HTR-8/SVneo (cell line): ENCODE measurements at places on chromosomes 3 and 15.

DNA sequence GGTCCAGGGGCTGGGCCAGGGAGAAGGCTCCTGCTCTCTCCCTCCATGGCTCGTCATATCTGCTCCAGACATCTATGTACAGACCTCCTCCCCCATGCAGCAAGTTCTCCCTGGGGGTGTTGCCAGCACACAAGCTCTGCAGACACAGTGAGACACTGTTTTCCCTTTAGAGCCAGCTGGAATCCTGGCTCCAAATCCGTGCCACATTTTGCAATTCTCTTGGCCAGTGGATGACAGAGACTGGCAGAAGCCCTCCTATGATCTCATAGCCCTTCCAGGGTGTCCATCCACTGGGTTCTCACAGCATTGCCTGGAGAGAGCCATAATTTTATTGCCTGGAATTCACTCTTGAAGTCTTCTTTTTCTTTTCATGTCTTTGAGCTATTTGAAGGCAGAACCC, 203.9 kb downstream of the TLE3 start:
- peak; percentile 73 for DNase-seq

- no peak for DNase-seq
These were observed 280.0 kb downstream of the PDCD6IP start for GRCh38 chr3:34078418-34078817.

DNA sequence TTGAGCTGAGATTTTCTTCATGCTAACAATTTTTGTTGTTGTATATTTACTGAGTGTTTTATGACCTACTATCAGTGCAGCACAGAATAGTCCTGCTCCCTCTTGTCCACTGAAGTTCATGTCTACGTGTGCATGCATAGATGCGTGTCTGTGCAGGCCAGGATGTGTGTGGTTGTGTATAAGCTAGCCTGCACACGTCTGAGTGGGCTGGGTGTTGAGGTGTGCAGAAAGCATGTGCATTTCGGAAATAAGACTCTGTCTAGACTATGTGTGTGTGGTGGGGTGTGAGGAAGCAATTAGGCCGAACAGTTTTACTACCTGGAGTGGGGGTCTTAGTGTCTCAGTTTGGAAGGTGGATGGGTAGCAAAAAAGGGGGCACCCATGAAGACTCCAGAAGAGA, 39.2 kb downstream of the ATP2B2 start:
- DNase-seq = no peak

DNA sequence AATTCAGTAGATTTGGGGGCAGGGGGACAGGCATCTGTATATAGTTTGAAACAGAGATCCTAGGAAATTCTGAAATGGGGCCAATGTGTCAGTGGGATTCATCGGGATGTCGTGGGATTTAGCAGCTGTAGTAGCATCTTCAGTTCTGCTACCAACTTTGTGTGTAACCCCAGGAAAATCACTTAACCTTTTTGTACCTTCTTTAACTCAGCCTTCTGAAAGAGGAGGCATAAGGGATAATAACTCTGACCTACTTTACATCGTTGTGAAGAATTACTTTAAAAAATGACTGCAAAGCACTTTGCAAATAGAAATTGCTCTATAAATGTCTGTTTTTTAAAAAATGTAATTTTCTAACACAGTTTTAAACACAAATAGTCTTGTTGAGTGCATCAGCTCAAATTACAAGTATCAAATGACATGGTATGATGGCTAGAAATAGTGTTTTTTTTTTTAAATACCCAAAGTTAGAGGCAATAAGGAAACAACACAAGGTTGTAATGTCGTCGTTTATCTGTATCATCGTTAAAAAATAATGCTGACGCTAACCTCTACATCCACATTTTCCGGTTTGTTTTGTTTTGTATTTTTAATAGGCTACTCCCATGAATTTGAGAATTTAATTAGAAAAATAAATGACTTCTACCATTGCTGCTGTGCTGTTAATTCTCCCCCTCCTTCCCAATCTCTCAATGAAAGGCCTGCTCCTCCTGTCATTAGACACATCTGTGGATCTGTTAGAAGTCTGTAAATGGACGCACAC, 338.5 kb downstream of the PTPRG start:
- DNase-seq = no peak

DNA sequence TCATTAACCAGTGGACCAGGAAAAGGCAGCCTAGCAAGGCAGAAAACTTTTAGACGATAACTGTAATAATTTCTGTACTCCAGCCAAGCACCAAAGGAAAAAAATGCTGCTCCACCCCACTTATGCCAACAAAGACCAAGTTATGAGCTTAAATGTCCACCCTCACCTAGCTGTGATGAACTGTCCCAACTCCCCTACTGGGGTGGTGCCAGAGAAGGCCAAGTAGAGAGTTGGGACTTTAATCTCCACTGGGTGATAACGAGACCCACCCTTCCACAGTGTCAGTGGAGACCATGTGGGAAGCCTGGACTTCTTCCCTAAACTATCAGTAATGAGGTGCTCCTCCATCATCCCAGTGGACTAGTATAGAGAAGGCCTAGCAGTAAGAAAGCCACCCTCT, 33.8 kb upstream of the COPB2 start:
- no peak for DNase-seq

DNA sequence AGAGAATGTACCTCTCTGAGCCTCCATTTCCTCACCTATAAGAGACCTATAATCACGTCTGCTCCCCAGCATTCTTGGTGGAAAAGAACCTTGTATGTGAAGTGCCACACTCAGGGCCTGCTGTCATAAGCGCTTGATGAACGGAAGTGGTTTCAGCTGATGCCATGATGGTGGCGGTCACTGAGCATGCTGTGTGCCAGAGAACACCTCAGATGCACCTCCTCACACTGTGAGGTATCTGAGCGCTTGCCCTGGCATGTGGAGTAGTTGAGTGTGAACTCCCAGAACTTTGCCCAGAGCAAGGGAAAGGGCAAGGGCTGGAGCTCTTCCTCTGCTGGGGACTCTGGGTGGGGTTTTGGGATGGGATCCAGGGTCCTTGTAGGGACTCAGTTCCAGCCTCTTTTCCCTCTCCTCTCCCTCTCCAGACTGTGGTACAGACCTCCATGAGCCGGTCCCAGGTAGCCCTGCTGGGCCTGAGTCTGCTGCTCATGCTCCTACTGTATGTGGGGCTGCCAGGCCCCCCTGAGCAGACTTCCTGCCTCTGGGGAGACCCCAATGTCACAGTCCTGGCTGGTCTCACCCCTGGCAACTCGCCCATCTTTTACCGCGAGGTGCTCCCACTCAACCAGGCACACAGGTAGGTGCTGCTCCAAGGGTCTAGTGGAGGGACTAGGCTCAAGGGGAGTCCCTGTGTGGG, 2.7 kb downstream of the ABHD14A start:
- no peak for DNase-seq

DNA sequence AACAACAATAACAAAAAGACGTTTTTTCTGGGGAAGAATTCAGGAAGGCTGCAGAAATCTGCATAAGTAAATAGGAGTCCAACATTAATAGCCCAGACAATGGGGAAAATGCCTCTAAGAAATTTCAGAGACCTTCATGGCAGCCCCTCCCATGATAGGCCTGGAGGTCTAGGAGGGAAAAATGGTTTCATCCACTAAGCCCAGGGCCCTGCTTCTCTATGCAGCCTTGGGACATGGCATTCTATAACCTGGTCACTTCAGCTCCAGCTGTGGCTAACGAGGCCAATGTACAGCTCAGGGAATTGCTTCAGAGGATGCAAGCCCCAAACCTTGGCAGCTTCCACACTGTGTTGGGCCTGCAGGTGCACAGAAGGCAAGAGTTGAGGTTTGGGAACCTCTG, 125.6 kb upstream of the GMNC start:
- no peak for DNase-seq

GRCh38 chr15:67504056-67504455, 16.9 kb upstream of the C15orf61 start:
- no peak for DNase-seq

GRCh38 chr15:42719043-42719442, 17.9 kb downstream of the CDAN1 start:
- no peak for DNase-seq

DNA sequence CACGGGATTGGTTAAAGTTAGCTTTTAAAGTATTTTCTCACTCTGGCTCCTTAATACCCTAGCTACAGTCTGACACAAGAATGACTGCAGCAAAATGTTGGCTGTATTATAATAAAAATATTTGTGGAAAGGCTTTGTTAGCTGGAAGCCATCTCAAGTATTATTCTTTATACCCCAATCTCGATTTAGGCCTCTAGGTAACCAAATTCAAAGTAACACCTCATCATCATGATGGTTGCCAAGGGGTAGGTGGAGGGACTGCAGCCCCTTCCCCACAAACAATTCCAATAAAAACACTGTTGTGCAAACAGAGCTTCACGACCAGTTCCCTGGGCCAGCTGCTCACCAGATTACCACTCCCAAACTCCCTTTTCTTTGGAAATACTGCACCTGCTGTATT, 759 bp upstream of the GMPS start:
- DNase-seq = no peak

DNA sequence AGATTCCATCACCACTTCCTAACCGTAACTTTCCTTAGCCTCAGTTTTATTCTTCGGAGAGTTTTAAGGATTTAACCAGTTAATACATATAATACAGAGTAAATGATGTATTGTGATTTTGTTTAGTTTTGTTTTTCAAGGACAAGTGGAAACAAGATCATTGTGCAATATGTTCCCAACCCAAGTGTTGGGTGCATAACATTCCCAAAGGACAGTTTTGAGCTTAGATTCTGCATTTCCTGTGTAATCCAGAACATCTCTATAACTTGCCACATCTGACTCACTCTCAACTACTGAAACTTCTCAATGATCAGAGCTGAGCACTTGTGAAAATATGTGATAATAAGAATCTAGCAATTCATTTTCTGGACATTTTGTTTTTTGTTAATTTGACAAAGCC, 466.1 kb upstream of the PPP2R3A start:
- DNase-seq = no peak

DNA sequence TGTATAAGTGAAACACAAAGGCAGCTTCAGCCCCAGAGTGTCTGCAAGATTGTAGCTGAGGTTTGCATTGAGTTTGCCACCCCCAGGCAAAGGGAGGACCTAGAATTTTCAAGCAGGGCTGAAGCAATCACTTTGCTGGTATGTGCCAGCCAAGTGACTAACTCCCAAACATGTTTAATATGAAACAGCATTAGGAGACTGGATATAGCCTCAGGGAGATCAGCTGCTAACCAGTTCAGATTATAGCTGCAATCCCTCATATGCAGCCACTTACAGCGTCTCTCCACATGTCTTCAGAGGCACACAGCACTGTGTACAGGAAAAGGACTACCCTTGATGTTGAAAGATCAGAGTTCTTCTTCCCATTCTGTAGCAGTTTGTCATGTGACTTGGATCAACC, 38.4 kb upstream of the PPP2R3A start:
- peak; percentile 56 for DNase-seq

- no peak for DNase-seq
These were observed 12.2 kb downstream of the TBL1XR1 start for GRCh38 chr3:177185035-177185574.

DNA sequence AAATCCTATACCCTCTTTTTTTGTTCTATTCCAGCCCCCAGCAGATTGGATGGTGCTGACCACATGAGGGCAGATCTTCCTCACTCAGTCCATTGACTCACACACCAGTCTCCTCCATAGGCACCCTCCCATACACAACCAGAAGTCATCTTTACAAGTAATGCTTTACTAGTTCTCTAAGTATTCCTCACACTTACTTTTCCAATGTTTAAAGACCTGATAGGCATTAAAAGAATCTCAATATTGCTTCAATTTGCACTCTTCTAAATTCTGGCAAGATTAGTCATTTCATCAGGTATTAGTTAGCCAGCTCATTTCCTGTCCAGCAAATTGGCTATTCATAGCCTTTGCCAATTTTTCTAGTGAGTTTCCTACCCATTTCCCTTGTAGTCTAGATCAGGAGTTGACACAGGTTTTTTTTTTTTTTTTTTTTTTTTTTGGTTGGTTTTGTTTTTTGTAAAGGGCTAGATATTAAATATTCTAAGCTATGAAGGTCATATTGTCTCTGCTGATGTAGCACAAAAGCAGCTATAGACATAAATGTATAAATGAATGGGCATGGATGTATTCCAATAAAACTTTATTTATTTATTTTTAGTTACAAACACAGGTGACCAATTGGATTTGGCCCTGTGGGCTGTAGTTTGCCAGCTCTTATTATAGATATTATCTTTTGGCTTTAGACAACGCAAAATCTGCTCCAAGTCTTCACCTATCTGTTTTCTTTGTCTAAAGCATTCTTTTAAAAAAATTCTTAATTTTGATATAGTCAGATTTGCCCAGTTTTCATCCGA, 76.1 kb downstream of the ABHD5 start:
- no peak for DNase-seq

- no peak for DNase-seq
These were observed 138.7 kb upstream of the TGFBR2 start for GRCh38 chr3:30467596-30468238.

DNA sequence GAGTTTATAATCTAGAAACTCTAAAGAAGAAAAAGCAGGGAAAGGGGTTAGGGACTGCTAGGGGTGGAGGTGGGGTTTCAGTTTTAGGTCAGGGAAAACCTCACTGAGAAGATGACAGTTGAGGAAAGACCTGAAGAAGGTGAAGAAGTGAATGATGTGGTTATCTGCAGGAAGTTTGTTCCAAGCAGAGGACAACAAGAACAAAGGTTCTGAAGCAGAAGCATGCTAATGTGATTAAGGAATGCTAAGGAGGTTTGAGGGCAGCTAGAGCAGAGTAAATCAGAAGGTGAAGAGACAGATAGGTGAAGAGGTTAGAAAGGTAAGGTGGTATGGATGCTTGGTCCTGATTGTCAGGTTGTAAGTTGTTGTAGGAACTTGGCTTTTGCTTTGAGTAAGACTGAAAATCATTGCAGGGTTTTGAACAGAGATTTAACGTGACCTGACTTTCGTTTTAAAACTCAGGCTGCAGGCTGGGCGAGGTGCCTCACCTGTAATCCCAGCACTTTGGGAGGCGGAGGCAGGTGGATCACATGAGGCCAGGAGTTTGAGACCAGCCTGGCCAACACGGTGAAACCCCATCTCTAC, 8.6 kb downstream of the OXSR1 start:
- DNase-seq = no peak

DNA sequence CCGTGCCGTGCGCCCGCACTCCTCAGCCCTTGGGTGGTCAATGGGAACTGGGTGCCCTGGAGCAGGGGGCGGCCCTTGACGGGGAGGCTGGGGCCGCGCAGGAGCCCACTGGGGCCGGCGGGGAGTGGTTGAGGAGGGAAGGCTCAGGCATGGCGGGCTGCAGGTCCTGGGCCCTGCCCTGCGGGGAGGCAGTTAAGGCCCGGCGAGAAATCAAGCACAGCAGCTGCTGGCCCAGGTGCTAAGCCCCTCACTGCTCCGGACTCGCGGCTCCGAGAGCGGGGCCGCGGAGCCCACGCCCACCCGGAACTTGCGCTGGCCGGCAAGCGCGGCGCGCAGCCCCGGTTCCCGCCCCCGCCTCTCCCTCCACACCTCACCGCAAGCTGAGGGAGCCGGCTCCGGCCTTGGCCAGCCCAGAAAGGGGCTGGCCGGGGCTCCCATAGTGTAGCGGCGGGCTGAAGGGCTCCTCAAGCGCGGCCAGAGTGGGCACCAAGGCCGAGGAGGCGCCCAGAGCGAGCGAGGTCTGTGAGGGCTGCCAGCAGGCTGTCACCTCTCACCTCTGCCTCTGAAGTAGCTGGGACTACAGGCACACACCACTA, 7.8 kb downstream of the GP9 start:
- DNase-seq = no peak
